ENCODE measurements at places on chromosomes 6 and 20.
A peak's percentile ranks its signal among the peaks of the same experiment; 100 is the strongest.

DNA sequence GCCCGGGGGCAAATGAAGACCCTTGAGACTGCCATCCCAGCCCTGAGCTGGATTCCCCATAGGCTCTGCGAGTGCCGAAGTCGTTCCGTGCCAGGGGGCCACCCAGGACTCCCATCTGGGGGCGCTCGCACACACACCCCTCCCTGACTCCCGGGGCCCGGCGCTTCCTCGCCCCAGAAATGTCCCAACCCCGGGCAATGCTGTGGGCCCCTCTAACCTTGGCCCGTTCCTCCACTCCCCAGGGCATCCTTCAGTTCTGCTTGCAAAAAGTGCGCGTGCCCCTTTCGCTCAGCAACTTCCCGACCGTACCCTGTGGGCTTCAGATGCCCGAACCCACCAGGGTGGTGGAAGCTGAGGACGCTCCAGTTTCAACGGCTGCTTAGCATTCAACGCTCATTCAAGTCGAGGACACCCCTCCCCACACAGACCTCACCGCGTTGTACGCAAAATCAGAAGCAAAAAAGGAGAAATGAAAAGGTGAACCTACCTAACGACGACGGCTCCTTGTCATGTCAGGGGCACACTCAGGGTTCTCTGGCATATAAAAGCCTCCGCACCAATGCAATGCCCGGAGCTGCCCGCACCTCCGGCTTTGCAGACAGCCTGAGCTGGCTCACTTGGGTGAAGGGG, 25.3 kb downstream of the RIPOR2 start:
- DNase-seq: peak; percentile 34

GRCh38 chr20:57061051-57061900, 205.2 kb downstream of the BMP7 start:
- peak; percentile 40 for DNase-seq

DNA sequence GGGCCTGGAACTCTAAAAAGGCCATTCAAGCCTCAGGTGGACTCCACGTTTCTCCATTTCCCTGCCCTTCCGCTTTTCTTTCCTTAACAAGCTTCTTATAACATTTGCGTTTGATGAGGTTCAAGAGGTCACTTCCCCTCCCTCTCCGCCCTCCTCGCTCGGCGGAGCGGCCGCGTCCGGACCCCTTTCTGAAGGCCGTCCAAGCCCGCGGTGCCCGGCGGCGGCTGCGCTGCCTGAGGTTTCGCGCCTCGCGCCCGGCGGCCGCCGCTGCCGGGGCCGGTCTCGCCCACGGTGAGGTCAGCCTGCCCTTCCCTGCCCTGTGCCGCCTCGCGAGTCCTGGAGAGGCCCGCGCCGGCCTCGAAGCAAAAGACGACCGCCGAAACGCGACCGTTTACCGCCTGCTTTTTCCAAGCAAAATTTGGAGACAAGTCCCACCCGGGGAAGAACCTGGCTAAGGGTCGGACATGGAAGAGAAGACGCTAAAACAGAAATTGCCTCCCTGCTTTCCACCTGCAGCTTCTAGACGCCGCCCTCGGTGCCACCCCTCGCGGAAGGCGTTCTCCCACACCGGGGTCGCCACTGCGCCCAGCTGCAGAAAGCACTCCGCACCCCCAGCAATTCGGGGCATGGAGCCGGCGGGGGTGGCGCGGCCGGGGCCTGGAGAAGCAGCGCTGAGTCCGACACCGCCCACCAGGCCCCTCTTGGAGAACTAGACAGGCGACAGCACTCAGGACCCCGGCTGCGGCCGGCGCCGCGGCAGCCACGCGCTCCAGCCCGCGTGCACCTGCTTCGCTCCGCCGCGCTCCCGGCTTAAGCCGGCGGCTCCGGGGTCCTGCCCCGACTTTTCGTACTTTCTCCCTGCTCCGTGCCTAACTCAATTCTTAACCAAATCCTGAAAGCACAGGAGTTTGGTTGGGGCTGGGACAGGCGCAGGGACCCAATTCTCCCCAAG, 11.0 kb upstream of the FOXF2 start:
- DNase-seq: no peak

DNA sequence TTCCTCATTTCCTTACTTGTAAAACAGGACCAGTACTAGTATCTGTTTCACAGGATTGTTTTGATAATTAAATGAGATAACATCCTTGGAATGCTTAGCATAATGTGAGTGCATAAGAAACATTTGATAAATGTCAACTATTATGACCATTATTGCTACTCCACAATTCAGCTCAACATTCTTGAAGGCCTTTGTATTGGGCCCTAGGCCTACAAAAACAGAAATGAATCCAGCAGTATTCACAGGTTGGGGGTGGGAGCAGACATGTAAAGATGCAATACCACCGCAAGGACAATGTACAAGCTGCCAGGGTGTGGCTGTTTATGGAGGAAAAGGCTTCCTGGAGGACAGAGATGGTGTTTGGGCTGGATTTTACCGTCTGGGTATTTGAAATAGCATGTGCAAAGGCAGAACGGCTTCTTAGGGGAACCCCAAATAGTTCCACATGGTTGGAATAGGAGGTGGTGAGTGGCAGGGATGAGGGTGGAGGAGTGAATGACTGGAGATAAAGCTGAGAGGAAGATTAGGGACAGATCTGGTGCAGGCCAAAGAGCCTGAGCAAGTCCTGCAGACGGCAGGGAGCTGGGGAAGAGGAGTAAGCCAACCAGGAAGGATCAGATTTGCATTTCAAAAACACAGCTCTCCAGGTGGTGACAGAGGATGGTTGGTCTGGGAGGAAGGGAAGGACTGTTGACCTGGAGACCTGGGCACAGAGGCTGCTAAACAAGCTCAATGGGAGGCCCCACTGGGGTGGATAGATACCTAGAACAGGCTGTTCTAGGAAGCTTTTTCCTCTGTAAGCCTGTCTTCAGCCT, 57.0 kb upstream of the EPB41L1 start:
- DNase-seq: no peak

GRCh38 chr6:111850295-111850937, 22.8 kb downstream of the FYN start:
- no peak for DNase-seq

DNA sequence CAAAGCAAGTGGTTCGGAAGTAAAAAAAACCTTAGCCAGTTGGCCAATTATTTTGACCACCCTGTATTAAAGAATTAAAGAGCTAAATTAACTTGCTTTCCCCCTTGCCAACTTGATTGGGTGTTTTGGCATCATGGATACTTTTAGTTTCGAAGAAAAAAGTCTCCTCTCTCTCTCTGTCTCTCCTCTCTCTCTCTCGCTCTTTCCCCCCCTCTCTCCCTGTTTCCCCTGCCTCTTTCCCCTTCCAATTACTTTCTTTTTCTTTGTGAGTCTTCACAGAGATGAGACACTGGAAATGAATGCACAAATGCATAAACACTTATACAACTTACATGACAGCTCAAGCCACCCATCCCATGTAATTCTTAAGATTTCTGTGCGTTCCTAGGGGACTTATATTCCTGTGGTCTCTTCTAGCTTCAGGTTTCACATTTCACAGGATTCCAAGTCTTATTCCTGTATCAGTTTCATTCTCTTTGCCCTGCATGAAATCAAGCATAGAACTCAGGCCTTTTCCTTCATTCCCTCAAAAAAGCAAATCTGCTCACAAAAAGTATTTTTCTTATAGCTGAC, 32.9 kb upstream of the EYA4 start:
- DNase-seq: no peak

DNA sequence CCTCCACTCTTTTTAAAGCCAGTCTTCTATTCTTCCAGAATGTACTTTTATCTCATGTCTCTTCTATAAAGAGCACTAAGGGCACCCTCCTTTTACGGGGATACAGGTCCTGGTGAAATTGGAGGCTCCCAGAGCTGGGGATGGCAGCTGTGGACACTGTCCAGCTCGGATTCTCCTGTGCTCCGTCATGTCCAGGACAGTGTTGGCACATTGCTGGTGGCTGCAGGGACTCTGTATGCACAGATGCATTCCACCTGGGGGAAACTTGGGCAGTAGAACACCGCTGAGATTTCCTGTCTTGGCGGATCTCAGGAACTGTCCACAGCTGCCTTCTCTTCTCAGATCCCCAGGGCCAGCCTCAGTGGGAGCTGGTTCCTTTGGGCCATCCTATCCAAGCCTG, 56.6 kb upstream of the CLDN20 start:
- DNase-seq: no peak

GRCh38 chr6:31016659-31017299, 6.5 kb downstream of the MUC22 start:
- DNase-seq: no peak

- DNase-seq: peak; percentile 42
Measured at GRCh38 chr6:35973670-35974222, 50.7 kb downstream of the SLC26A8 start.

DNA sequence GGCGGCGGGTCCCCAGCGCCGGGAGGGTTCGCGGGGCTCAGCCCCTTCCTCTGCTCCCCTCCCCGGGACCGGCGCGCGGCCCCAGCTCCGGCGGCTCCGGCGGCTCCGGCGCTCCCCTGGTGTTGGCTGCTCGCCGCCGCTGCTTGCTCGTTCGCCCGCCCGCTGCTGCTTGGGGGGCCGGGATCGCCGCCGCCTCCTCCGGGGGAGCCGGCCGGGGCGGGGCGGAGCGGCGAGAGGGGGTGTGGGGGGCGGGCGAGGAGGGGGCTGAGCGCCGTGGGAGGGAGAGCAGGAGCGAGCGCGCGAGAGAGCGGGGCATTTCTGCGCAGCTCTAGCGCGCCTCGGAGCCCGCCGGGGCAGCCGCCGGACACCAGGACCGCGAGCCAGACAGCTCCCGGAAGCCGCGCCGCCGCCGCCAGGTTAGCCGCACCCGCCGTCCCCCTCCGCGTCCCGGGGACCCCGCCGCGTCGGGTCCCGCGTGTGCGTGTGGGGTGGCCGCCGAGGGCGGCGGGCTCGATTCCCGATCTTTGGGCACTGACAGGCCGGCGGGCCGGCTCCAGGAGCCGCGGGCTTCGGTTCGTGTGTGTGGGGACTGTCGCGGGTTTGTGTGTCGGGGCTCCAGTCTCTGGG, 62.0 kb upstream of the EPB41L1 start:
- no peak for DNase-seq

- DNase-seq: no peak
Measured at GRCh38 chr6:6085928-6086668, 79.4 kb upstream of the NRN1 start.

DNA sequence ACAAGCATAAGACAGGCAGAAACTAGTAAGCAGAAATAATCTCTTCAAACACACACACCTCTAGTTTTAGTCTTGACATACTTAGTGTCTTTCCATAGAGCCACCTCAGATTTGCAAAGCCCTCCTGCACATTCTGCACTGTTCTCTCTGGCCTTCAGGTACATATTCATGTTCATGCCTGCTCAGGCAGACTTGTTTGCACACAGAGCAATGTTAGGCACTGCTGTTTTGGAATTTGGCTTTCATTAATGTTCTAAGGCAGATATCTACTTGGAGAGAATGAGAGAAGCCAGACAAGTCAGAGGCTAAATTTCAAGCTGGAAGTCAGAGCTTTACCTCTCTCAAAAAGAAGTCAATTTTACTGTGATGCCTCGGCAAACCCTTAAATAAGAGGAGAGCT, 21.3 kb upstream of the DST start:
- DNase-seq: no peak

- no peak for DNase-seq
Measured at GRCh38 chr6:52305411-52305810, 20.9 kb upstream of the MCM3 start.

GRCh38 chr20:2557873-2558580, 21.7 kb downstream of the TMC2 start:
- no peak for DNase-seq

GRCh38 chr20:23759306-23759940, 8.7 kb upstream of the CST1 start:
- DNase-seq: no peak

DNA sequence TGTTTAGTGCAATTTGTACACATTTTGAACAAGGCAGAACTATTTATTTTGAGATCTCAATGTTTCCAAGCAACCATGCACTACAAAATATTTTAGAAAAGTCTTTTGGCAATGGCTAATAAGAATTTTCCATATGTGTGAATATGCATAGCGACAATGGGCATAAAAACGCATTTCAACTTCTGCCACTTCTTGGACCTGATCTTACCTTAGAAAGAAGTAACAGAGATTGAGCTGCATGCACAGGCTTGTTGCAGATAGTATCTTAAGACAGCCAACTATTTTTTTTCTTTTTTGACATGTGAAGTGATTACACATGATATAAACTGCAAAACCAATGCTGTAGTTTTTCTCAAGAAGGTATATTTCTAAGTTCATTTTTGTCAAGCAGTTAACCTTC, 210.4 kb upstream of the PHACTR1 start:
- DNase-seq: no peak

GRCh38 chr6:21587961-21588480, 5.5 kb upstream of the SOX4 start:
- peak; percentile 52 for DNase-seq

- DNase-seq: no peak
Measured at GRCh38 chr6:103505155-103505518, 1354.6 kb downstream of the HACE1 start.

DNA sequence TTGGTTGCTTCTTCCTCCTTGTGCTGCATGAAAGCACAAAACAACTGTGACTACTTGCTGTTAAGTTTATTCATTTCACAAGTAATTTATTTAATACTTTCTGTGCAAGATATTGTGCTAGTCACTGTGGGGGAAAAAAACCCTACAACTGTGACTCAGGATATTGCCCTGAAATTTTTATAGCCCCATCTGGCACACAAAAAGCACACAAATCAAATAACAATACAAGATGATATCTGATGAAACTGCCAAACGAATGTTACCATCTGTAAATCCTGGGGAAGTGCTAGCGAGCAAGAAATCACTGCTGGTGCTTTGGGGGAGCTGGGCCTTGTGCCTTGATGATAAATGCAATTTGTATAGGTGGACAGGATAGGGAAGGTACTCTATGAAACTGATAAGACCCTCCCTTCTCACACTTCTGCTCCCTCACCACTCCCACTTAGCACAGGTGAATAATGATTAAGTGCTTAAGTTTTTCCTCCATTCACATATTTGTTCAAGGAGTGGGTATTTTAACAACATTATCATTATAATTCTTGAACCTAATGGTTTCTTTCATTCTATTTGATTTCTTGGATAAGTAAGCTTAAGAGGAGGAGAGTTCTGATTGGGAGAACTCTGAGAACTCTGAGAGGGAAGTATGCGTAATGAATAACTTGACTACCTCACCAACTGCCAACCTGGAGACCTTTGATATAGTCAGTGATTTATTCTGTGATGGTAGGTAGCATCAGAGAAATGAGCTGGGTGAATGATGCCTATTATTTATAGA, 115.3 kb downstream of the RTN4IP1 start:
- DNase-seq: no peak

GRCh38 chr6:37671061-37671460, 26.6 kb downstream of the MDGA1 start:
- no peak for DNase-seq
